Amygdala (tissue), 56 donors: ENCODE measurements at places on chromosomes 2 and 18.
A peak's percentile ranks its signal among the peaks of the same experiment; 100 is the strongest.

- DNase-seq: no peak
These were observed 4.2 kb downstream of the PLEKHA3 start for GRCh38 chr2:178484245-178485041.

DNA sequence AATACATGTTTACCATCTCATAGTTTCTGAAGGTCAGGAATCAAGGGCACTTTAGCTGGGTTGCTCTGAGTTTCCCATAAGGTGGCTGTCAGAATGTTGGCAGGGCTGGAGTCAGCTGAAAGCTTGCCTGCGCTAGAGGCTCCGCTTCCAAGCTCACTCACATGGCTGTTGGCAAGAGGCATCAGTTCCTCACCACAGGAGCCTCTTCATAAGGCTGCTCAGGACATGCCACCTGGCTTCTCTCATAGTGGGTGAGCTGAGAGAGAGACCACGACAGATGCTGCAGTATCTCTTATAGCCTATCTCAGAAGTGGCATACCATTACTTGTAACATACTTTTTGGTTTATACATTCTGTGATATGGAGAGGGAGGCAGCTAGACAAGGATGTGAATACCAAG lies 7.2 kb downstream of the HADHB start:
- peak; percentile 66 for DNase-seq

- DNase-seq: no peak
These were observed 225.7 kb downstream of the TMX3 start for GRCh38 chr18:68489013-68489792.

- no peak for DNase-seq
These were observed 609.1 kb upstream of the SYT4 start for GRCh38 chr18:43886341-43886740.

- DNase-seq: no peak
These were observed 78.8 kb upstream of the TTC39C start for GRCh38 chr18:23935804-23936203.

- no peak for DNase-seq
These were observed 28.5 kb downstream of the PLEKHM3 start for GRCh38 chr2:207996848-207997247.

DNA sequence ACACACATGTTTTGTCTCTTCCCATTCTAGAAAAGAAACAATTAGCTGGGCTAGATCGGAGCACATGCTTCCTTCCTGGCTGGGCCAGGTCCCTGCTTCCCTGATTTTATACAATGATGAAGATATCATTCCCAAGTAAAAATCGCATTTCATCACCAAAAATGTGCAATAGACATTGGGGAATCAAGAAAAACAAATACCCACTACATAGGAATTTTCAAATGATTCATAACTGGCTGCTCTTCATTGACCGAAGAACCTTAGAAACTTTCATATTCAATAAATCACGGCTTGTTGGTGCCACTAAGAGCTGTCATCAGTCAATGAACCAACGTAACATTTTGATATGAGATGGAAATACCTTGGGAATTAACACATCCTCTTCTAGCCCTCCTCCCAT lies 373.6 kb upstream of the TRIB2 start:
- DNase-seq: no peak

GRCh38 chr2:98508709-98509066 lies 64.0 kb downstream of the INPP4A start:
- DNase-seq: no peak

- DNase-seq: no peak
These were observed 126.6 kb upstream of the PPP1CB start for GRCh38 chr2:28624793-28625701.

GRCh38 chr2:196331851-196332250 lies 160.5 kb upstream of the STK17B start:
- no peak for DNase-seq

DNA sequence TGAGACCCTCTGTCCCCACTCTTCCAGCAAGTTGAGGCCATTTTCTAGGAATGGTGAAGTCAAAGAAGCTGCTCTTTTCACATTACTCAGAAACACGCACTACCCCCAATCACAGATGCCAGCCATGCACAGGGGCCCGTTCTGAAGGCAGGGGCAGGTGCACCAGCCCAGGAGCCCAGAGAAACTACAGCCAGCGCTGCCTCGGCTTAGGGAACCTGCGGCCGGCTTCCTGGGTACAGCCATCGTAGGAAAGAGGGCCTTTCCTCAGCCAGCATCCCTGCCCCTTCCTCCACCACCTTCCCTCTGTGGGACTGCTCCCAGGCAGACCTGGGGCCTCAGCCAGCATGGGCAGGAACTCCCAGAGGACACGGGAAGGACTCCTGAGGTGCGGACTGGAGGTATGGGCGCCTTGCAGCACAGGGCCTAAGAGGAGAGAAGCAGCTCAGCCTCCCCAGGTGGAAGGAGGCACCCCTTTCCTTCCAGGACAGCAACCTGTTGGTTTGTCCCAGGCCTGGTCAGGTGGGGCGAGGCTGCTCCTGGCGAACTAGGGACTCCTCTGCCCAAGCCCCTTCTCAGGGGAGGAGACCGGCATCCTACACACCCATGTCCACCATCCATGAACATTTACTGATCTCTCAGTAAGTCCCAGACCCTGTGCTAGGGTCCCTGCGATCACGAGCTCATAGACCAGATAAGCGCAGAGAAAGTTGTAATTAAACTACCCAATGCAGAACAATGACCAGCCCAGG lies 99.0 kb upstream of the ID2 start:
- no peak for DNase-seq
